Upper lobe of left lung (tissue), 6 donors: ENCODE measurements at places on chromosomes 3 and 15. TPM values are rescaled to one million over a fixed set of nuclear protein-coding genes. Genes with fewer than 3 reads are reported as not detected.

Gene SAMMSON
- not detected for total RNA-seq

Gene STRIT1
- not detected for total RNA-seq

Gene PLEKHO2
- total RNA-seq, result 45.4 TPM

Gene PLS1
- 15.4 TPM for total RNA-seq

Gene CRYGS
- total RNA-seq, result 3.2 TPM

Gene THBS1
- 497 TPM for total RNA-seq

Gene EFCC1
- total RNA-seq, result 16.8 TPM

Gene WWTR1
- total RNA-seq, result 115 TPM

Gene MASP1
- total RNA-seq, result 1.4 TPM

Gene PRICKLE2
- total RNA-seq, result 28.3 TPM

Gene FILIP1L
- total RNA-seq, result 38.2 TPM
